DMS53 (cell line): ENCODE measurements at places on chromosomes 11 and 22.
A peak's percentile ranks its signal among the peaks of the same experiment; 100 is the strongest.

DNA sequence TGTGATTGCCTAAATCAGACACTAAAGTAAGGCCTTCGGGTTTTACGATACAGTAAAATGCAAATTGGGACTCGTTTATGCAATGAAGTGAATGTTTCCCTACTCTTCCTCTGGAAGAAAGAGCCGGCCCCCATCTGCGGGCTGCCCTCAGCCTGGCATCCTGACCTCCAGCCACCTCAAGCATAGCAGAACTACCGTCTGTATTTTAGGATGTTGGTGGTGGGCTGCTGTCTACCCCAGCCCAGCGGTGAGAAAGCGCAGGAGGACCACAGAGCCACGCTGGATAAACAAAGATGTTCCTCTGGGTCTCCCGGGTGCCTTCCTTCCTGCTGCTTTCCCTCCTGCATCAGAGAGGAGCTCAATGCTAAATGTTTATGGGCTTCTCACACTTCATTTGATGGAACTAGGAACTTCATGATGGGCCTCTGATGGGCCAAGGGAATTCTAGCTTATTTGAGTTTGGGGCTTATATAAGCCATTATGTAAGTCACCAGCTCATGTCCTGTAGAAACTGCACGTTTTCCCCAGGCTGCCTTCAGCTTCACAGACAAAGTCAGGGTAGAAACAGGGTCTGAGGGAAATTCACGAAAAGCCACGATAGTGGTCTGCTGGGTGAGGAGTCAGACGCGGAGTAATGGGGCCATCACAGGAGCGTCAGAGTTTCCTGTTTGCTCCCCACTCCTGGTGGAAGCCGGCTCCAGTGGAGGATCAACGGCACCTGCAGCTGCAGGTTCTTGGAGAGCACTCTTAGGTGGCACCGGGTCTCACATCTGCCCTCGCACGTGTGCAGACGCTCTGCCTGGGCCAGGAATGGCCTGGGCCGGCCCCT is 287.4 kb downstream of the BRD1 start:
- no peak for DNase-seq

DNA sequence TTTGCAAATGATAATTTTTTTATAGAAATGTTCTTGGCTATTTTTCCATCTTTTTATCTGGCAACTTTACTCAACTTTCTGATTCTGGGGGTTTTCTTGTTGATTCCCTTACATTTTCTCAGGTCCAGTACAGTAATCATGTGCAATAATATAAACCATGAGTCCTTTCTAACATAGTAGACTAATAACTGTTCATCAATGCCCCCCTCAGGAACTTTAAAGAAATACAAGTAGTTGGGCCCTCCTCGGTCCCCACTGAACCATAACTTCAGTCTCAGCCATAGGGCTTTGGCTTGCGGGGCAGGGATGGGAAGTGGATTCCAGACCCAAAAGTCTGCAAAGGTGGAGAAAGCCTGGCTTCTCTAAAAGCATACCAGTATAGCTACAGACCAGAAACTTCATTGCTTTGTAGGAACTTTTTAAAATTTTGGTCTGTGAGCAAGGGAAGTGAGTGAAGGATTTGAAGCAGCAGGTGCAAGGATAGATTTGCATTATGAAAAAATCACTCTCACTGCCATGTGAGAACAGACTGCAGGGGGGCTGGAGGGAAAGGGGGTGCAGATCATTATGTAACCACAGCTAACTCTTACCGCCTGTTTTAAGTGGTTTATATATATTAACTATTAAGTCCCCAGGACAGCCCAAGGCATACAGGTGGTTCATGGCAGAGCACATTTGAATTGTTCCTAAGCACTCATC is 10.4 kb upstream of the TUB start:
- peak; percentile 53 for DNase-seq

DNA sequence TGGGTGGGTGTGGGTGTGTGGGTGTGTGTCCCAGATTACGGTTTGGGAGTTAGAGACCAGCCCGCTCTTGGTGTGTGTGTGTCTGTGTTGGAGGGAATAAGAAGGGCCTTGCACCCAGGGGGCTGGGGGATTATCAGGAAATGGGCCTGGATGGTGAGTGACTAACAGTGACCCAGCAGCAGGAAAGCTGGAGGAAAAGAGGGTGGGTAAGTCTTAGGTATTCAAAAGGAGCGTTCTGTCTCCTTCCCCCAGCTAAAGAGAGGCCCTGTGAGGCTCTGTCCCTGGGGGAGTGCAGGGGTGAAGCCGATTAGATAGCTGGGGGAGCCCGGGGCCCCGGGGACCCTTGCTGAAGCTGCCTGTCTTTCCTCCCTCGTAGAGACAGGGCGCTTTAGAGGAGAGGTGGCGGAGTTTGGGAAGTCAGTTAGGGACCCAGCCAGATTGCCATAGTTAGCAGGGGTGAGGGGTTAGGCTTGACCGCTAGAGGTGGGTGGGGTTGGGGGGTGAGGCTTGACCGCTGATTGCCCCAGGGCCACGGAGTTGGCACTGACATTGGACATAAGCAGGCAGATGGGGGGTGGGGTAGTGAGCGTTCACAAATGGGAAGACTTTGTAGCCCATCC is 1.5 kb downstream of the OAF start:
- no peak for DNase-seq

- no peak for DNase-seq
These were observed 41.7 kb upstream of the APLNR start for GRCh38 chr11:57278721-57279095.

- DNase-seq, result no peak
These were observed 18.8 kb upstream of the GRK3 start for GRCh38 chr22:25545672-25546071.

DNA sequence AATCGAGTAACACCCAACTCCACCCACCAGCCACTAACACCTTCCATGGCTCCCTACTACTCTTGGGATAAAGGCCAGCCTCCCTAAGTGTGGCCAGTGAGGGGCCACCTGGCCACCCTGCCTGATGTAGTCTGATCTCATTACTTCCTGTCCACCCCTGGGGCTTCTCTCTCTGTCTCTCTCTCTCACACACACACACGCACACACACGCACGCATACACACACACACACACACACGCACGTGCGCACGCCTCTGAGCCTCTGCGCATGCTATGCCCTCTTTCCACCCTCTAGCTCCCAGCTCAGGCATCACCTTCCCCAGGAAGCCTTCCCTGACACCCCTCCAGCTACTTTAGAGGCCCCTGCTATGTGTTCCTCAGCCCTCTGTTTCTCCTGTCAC is 3.9 kb downstream of the MFNG start:
- no peak for DNase-seq

DNA sequence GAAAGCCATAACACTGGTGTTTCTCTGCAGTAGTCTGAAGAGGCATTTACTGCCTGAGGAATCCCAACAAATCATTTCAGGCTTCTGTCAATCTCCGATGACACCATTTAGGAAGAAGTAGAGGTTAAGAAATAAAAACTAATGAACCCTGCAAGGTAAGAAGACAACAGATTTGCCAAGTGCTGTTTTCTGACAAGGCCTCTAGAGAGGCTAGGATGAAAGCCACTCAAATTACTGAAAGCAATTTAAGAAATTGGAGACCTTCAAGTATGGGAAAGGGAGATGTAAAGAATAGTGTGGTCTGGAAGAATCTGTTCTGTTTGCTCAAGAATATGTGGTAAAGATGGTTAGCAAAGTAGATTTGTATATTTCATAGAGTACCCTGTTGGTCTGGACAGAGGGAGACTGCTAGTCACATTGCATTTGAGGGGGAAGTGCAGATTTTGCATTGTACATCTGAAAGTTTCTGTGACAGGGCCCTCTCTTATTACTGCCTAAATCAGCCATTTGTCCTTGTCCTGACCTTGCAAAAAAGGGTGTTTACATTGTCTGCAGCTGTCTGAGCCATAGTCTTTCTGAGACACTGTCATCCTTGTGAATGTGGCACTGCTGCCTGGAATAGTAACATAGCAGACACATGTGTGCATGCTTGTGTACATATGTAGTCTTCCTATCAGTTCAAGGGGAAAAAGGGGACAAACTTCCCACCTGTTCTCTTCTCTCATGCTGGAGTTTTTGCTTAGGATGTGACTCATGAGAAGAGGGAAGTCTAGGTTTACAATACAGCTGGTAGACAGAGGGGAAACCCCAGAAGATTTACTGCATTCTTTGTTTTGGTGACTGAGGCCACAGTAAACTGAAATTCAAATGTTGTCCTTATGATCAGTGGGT is 640.2 kb upstream of the KIRREL3 start:
- peak; percentile 74 for DNase-seq

- no peak for DNase-seq
These were observed 10.8 kb downstream of the RPS13 start for GRCh38 chr11:17066691-17067090.

DNA sequence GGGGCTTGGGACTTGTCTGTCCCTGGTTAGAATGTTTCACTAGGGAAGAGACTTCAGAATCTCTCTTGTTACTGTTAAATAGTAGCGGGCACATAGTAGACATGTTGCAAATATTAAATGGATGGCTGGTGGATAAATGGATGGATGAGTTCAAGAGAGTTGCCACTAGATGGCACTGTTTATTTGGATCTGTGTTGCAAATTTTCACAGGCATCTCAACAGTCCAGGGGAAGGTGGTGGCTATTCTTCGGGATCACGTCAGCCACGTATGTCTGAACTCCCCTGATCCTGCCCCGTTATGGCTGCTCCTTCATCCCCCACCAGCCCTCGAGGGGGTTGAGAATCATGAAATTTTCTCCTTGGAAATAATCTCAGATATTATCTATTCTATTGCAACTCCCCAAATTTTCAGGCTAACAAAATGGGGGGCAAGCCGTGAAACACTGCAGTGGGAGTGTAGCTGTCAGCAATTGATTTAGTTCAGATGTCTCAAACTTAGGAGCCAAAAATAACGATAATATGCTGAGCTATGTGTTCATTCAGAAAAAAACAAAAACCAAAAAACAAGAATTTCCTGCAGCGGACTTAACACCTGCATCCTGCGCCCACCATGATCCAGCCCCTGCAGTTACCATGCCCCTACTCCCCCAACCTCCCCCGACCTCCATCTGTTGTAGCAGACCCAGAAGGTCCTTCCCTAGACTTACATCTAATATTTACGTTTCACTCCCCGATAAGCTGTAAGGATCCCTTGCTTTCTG is 29.1 kb upstream of the BIRC3 start:
- peak; percentile 91 for DNase-seq

GRCh38 chr11:10533323-10533722 is 7.7 kb downstream of the RNF141 start:
- no peak for DNase-seq

DNA sequence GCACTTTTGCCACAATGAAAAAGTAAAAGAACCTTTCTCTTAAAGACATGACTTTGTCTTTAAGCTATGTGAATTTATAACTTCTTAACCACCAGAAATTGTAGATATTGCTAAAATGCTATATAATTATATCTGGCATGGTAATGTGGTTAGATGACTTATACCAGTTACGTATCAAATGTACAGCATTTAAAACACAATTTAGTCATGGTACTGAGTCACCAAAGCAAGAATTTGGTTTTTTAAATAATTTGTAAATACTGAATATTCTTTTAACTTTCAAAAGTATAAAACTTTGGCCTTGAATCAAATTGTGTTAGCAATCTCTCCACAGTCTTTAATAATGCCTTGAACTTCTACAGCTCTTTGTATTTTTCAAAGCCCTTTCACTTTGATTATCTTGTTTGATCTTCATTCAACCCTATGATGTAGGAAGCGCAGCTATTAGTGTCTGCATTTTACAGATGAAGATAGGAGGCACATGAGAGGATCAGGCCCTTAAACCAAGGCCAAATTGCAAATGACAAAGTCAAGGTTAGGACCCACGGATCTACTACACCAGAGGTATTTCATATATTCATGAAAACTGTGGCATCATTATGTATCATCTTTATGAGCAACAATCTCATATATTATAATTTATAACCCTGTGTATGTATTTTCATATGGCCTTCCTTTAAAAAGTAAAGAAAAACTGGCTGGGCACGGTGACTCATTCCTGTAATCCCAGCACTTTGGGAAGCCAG is 4.4 kb upstream of the SYTL2 start:
- DNase-seq, result no peak

DNA sequence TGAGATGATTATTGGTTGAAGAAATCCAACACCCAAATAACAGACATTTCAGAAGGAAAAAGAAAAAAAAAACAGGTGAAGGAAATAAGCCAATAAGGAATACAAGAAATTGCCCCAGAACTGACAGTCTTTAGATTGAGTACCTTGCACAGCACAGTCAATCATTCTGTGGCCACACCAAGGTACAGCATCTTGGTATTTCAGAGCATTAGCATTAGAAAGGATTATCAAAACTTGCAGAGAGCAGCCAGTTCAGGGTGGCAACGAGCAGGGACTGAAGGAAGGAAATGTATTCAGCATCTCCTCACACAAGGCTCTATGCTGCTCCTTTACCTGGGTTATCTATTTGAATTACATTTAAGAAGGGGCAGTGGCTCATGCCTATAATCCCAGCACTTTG is 2.1 kb downstream of the ADA2 start:
- no peak for DNase-seq

DNA sequence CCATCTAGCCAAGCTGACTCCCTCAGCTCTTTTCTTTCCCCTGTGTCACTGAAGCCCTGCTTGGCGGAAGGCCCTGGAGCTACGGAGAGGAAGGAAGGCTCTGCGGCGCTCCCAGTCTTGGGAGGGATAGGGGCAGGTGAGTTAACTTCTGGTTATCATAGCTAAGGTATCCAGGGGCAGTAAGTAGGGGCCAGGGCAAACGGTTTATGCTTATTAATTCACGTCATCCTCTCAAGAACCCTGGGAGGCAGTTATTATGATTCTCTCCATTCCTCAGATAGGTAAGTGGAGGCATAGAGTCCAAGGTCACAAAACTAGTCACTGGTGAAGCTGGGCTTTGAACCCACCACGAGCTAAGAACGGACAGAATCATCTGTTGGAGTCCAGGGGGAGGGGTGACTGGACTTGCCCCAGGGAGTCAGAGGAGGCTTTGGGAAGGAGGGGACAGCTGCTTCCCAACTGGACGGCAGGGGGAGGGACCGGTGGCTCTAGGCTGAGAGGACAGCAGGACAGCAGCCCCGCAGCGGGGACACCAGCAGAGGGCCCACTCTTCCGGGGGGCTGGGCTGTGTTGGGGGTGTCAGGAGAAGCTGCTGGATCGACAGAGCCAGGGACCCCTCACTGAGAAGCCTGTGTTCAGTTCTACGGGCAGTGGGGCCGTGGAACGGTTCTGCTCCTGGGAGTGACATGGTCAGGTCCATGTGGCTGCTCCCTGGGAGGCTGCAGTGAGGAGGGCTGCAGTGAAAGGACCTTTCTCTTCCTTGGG is 3.5 kb downstream of the BAIAP2L2 start:
- DNase-seq, result no peak

DNA sequence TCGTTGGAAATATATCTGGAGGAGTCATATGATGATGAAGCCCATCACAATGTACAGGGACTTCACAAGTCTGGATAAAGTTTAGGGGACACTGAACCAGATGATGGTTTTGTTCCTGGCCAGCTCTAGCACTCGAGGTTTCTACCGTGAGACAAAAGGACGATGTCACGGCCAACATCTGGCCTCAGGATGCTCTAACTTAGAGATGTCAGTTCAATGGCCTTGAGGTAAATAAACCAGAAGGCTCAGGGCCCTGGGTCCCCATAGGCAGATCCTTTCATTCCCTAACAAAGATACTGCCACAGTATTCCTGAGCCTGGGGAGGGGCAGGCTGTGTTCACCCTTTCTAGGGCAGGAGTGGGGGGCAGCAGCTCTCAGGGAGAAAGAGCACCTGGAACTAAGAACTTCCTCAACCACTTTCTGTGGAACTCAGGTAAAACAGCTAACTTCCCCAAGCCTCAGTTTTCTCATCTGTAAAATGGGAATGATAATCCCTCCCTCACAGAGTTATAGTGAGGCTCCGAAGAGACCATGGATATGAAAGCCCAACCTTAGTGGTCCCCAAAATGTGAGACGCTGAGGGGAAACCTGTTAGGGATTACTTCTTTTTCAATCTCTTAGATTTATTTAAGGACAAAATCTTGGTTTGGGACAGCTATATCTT is 18.3 kb downstream of the MS4A10 start:
- no peak for DNase-seq

GRCh38 chr11:47967577-47968525 is 12.5 kb upstream of the PTPRJ start:
- DNase-seq, result no peak
